ENCODE measurements at places on chromosomes 1 and 21.

GRCh38 chr1:6256645-6257044 is 4.3 kb downstream of the GPR153 start:
- DNase-seq = no peak

DNA sequence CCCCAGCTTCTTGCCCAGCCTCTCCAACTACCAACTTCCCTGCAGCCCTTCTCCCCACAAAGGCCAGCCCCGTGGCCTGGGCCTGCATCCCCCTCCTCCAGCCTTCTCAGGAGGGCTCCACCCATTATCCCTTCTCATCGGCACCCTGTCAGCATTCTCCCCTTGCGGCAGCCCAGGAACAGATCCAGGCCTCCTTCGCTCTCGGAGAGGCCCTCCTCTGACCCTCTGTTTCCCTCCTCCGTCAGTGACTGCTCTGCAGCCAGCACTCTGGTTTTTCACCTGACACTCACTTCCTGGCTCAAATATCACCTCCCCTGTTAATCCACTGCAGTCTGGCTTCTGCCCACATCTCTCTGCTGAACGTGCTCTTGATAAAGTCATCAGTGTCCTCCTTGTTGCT is 17.5 kb downstream of the ADGRB2 start:
- no peak for DNase-seq

DNA sequence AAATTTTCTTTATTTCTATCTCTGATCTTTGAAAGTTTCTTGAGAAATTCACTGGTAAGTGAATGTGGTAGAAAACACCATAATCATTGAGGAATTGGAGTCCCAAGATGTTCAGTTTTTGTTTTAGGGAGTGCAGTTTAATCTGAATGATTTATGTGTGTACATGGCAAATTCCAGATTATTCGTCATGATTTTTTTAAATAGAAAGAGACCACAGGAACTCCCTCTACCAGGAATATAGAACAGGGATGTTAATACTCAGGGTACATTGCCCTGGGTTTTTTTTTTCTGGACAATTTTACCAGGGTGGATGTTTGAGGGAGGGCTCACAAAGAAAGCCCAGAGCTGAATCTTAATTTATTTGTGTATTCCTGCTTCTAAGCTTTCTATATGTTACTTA is 109.0 kb downstream of the VPS13D start:
- no peak for DNase-seq

DNA sequence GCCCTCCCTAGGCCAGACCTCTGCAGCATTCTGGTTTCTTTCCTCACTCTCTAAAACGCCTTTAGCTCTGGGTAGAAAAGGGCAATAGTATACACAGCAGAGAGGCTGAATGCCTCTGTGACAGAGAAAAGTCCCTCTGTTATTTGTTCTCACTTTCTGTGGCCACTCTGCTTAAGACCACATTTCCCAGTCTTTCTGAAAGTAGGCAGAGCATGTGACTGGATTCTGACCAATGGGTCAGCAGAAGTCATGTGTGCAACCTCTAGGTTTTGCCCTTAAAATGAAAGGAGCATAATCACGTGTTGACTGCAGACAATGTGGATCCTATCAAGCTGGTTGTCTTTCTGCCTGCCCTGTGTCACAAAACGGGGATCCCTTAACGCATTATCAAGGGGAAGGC is 79.7 kb upstream of the MARK1 start:
- DNase-seq = no peak

DNA sequence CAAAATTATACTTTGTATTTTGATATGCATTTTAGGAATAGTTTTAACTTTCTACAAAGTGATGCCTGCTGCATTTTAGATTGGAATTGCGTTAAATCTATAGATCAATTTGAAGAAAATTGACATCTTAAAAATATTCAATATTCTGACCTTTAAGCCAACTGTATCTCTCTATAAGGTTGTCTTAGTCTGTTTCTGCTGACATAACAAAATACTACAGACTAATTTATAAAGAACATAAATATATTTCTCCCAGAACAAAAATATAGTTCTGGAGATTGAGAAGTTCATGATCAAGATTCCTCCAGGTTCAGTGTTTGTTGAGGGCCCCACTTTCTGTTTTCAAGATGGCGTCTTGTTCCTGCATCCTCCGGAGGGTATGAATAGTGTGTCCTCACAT is 73.6 kb upstream of the NEGR1 start:
- no peak for DNase-seq

- peak; percentile 89 for DNase-seq
Observed at GRCh38 chr1:21294266-21294989, 4.2 kb upstream of the ECE1 start.

GRCh38 chr1:1361982-1362423 is 3.6 kb upstream of the MXRA8 start:
- DNase-seq = no peak

- no peak for DNase-seq
Observed at GRCh38 chr1:17190010-17190995, 14.6 kb upstream of the PADI1 start.

- no peak for DNase-seq
Observed at GRCh38 chr1:50271968-50272578, 151.2 kb downstream of the DMRTA2 start.

- no peak for DNase-seq
Observed at GRCh38 chr1:96416111-96416595, 305.4 kb upstream of the PTBP2 start.

GRCh38 chr1:16387201-16388188 is 20.5 kb downstream of the SZRD1 start:
- DNase-seq = peak; percentile 51

- DNase-seq = no peak
Observed at GRCh38 chr1:60265560-60266535, 192.3 kb upstream of the C1orf87 start.

DNA sequence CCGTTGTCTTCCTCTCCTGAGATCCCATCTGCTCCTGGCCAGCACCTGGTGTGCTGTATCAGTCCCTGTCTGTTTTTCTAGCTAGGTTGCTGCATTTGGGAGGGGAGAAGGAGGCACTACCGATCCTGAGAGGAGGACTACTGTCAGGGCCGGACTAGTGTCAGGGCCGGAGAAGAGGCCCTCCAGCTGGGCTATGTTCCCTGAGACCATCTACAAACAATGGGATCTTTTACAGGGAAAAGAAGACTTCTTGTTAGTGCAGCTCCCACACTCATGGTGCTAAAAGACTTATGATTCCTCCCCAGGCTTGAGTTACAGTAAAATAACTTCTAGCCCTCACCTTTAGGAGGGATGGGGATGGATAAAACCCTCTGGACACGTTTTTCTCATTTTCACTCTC is 141.0 kb upstream of the TNR start:
- no peak for DNase-seq
